Epithelial cell of esophagus (primary cell): ENCODE measurements at places on chromosomes 6 and 20.

DNA sequence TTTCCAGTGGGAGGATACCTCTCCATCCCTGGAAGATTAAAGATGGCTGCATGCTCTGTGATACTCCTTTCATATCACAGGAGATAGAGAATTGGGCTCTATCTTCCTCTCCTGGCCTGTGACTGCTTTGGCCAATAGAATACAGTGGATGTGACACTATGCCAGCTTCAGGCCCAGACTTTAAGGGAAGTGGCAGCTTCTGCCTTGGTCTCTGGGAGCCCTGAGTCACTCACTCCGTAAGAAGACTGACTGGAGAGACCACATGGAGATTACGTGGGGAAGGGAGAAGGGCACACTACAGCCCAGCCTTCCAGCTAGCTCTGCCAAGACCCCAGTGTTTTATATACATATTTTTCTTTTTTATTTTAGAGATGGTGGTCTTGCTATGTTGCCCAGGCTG, 10.4 kb upstream of the MMP9 start:
- peak; percentile 45 for DNase-seq

GRCh38 chr6:110095101-110095500, 84.4 kb downstream of the WASF1 start:
- DNase-seq: no peak

DNA sequence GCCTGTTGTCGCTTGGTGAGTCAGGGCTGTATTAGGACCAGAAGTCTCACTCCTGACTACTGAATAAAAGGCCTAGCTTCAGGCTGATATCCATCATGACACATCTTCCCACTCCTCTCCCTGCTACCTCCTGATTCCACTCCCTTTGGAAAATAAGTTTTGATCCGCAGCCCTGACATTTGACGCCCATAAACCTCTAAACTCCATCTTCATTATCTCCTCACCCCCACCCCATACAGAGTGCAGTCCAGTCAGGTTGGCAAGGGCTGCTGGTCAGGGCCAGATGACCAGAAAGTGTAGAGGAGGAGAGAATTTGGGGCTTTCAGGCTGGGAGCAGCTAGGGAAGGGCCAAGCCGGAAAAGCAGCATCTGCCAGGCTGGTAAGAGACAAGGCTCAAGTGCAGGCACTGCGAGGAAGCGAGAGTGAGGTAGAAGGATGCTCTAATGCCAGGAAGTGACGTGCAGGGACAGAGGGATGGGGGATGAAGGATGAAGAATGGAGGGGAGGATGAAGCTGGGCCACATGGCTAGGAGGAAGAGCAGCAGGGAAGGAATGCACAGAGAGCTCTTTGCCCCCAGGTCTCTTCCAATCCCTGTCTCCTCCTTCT, 1.2 kb downstream of the GGT7 start:
- DNase-seq: peak; percentile 32

GRCh38 chr6:5178806-5179205, 81.9 kb downstream of the LYRM4 start:
- DNase-seq: no peak

GRCh38 chr6:169590376-169590939, 111.4 kb downstream of the WDR27 start:
- DNase-seq: no peak

DNA sequence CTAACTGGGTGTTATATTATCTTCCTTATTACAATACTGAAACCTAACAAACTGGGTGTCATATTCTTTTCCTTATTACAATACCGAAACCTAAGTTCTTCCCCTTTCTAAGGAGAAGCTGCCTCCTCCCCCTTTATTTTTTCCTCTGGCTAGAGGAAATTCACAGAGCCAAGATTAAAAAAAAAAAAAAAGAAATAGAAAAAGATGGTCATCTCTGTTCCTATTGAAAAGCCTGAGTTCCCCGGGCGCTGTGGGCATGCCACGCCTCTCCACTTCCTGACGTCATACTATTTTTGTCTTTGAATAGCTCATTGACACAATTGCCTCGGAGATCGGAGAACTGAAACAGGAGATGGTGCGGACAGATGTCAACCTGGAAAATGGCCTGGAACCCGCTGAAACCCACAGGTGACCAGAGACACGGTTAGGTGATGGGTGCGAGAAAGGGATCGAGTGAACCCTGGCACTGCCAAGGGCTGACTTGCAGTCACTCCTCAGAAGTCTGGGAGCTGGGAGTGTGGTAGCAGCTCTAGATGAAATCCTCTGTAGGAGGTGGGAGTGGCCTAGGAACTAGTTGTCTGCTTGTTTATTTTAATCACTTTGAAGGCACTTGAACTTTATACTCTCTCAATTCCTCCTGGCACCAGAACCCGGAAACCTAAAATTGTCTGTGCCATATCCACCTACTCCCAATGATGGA, 82.2 kb upstream of the NAA20 start:
- DNase-seq: peak; percentile 83

DNA sequence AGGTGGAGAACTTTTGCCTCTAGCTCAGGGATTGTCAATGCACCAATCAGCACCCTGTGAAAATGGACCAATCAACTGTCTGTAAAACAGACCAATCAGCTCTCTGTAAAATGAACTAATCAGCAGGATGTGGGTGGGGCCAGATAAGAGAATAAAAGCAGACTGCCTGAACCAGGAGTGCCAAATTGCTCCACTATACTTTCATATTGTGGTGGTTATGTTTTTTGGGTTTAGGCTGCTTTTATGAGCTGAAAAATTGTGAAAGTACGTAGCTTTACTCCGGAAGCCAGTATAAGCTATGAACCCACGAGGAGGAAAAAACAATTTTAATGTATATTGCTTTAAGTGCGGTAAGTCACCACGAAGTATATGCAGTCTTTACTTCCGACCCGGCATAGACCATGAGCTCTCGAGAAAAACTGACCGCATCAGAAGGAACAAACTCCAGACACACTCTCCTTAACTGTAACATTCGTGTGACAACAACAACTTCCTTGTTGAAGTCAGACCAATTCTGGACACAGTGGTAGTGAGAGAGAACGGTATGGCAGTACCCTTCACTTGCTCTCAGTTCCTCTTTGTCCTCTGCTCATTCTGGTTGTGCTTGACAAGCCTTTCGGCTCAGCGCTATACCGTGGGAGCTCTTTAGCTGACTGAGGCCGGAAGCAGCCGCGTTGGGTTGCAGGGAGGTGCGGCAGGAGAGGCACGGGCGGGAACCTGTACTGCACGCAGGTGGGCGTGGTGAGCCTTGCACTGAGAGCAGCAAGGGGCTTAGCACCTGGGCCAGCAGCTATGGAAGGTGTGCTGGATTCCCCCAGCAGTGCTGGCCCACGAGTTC, 81.9 kb upstream of the E2F3 start:
- DNase-seq: no peak

DNA sequence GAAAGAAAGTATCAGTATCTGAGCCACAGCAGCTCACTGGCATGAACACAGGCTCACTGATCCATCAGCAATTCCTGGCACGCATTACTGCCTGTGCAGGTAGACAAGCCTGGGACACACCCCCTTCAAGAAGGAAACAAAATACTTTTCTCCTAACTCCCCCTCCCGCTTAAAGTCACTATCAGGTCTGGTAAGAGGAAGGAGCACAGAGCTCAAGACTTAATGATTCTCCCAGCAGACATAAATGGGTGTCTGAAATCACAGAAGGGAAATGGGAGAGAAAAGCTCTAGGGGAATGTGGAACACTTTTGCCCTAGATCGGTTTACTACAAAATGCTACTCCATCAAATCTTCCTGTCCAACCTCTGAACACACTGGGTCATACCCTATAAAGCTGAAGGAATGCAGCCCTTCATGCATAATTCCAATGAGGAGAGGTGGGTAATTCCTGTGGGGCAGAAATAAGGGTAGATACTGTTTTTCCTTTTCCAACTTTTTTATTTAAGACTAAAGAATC, at the start of gene ADGRF1:
ADGRF1 (minus strand) TSS at position 58 of the 517 bp plus-strand sequence. CDS start 13,271 bp downstream, outside the sequence.
- peak; percentile 90 for DNase-seq

GRCh38 chr20:46221256-46221833, 87.0 kb downstream of the CDH22 start:
- no peak for DNase-seq

GRCh38 chr6:29989211-29989610, 46.9 kb downstream of the HLA-A start:
- no peak for DNase-seq

- DNase-seq: no peak
Measured at GRCh38 chr6:129280749-129281148, 397.8 kb downstream of the LAMA2 start.

GRCh38 chr6:20845592-20845991, 311.3 kb downstream of the CDKAL1 start:
- no peak for DNase-seq

DNA sequence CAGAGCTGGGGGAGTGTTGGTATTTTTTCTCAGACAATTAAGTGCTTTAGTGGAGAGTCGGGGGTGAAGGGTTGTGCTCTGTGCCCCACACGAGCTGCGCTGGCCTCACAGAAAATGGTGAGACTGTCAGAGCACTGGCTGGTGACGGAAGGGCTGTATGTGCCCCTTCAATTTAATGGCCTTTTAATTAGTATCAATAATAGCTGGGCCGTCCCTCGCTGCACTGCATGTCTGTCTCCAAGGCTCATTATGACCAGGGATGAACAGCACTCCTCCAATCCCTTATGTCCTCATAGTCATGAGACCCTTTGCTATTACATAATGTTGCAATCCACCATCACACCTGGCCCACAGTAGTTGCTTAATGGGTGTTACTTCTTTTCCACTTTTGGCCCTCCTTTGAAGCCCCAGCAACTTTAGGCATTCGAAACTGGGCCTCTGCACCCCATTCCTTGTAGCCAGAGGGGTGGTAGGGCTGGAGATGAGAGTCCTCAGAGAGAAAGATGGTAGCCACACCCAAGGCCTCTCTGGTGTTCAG, 9.5 kb upstream of the RALY start:
- no peak for DNase-seq

DNA sequence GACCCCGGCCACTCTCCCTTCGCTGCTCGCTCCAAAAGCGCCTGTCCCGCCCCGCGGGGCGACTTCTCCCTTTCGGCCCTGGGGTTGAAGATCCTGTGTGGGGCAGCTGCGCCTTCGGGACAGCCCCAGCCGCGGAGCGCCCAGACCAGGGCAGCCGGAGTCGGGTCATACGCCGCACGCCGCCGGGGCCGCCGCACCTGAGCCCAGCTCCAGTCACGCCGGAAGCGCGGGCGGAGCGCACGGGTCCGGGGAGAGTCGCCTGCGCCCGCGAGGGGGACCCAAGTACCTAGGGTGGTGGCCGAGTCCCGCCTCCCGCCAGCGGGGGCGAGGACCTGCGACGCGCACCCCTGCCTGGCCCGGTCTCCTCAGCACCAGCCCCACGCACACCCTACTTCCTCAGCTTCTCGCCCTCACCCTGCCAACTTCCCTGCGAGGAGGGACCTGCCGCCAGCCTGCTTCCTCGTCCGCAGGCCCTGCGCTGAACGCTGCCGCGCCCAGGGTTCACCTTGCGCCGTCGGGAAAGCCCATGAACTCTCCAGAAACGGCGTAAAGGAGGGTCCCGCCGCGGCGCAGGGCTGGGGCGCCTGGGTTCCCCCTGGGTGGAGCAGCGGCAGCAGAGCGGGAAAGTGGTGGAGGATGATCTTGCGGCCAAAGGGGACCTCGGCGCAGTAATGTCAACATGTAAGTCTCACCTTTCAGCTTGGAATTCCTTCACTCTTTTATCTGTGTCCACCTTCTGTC, at the start of gene ADGRG6:
ADGRG6 (plus strand) TSS at position 357 of the 741 bp plus-strand sequence; CDS start at position 680, 323 bp downstream.
- peak; percentile 66 for DNase-seq

GRCh38 chr6:5936631-5937030, 70.1 kb downstream of the NRN1 start:
- no peak for DNase-seq

GRCh38 chr6:113788586-113788985, 68.6 kb upstream of the MARCKS start:
- no peak for DNase-seq

DNA sequence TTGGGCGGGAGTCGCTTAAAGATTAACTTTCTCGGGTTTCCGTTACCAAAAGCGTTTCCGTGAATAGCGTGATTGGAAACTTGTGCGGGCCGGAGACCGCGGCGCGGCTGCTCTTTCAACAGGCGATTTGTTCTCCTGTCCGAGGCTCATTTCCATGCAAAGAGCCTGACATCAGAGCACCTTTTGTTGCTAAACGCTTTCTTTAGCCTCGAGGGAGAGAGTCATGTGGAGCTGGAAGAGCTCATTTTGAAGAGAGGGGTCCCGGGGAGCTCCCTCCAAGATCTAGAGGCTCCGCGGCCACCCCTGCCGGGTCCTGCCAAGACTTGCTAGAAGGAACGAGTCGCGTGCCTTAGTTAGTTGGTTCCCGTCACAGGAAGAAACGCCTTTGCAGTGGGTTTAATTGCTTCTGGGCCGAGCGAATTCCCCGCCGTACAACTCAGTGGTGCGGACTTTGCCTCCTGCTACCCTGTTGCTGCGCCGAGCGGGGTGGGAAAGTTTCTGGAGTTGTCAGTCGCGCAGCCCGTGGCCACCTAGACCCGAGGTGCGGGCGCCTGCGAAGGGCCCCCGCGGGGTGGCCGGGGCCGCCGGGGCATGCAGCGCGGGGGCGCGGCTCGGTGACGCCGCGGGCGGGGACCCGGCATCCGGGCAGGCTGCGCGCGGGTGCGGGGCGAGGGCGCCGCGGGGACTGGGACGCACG, at the start of gene SASH1:
SASH1 (plus strand) TSS at position 489 of the 697 bp plus-strand sequence. CDS start 230 bp downstream, outside the sequence.
- peak; percentile 89 for DNase-seq

DNA sequence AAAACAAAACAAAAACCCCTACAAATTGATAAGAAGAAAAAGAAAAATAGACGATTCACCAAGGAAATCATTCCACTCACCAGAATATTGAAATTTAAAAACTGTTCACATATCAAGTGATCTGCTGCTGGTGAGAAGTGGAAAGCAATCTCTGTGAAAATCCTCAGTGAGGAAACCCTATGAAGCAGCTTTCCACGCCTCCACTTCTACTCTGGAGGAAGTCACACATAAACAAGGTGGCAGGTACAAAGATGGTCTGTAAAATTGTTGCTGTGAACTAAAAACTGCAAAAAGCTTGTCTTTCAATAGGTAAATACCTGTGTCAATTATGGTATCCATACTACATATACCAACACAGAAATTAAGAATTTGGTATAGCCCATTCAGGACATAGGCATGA, 18.5 kb downstream of the CD164 start:
- DNase-seq: no peak

DNA sequence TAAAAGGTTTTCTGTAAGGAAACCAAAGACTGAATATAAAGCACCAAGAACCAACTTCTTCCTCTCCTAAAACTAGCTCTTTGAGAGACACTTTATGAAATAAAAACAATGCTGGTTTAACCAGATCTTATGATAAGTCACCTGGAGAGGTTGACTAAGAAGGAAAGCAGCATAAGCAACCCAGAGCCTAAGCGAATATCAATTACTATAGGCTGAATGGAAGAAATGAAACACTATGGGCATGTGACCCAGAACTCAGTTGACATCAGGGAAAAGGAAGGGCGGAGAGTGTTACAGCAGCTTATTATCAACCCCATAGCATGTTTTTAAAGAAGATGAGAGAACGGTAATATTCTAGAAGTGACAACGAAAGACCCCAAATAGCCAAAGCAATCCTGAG, 94.1 kb upstream of the STMND1 start:
- no peak for DNase-seq

DNA sequence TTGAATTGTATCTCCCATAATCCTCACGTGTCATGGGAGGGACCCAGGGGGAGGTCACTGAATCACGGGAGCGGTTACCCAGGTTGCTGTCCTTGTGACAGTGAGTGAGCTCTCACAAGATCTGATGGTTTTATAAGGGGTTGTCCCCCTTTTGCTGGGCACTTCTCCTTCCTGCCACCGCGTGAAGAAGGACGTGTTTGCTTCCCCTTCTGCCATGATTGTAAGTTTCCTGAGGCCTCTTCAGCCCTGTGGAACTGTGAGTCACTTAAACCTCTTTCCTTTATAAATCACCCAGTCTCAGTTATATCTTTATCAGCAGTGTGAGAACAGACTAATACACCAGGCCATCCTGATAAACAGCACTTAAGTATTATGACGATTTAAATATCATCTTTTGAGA, 9.0 kb upstream of the MRGBP start:
- no peak for DNase-seq
